ENCODE measurements at places on chromosomes 16 and 17.
A peak's percentile ranks its signal among the peaks of the same experiment; 100 is the strongest.

DNA sequence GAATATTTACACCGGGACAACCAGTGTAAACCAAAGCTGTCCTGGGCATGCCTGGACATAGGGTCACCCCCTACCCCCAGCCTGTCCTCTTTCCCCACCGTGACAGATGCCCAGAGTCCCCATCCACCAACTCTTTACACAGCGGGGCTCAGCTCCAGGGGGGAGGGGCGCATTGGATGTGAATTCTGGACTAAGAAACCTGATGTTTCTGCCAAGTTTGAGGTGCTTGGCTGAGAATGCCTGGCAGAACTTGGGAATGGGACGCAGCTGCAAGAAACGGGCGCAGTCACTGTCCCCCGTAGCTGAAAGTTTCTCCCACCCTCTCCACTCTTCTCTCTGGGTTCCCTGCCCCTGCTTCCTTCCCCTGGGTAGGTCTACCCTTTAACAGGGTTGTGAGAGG is 68.0 kb upstream of the CDC42EP4 start:
- DNase-seq = no peak

GRCh38 chr17:64661726-64661975 is 456 bp downstream of the SMURF2 start:
- no peak for DNase-seq

GRCh38 chr16:13718748-13719147 is 201.2 kb upstream of the ERCC4 start:
- DNase-seq = no peak

GRCh38 chr17:49681106-49681979 is 3.4 kb upstream of the SPOP start:
- no peak for DNase-seq

GRCh38 chr17:70086516-70086915 is 11.5 kb downstream of the KCNJ16 start:
- no peak for DNase-seq

DNA sequence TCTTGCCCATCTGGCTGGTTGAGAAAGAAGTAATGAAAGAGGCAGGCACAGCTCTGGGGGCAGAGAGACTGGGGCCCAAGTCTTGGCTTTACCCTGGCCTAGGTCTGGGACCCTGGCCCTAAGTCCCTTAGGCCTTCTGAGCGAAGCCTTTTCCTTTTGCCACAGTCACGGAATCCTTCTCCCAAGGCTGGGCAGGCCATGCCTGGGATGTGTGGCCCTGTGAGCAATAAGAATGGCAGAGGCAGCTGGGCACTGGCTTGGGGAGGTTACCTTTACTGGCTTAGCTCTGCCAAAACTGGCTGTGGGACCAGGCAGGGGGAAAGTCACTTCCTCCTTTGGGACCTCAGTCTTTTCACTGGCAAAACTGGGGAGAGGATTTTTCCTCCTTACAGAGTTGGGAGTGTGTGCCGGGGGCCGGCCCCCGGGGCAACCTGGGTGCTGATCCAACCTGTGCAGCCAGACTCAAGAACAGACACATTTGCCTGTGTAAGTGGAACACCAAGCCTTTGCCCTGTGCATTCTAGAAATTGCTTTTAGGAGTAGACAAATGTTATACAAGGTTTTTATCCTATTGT is 12.9 kb downstream of the FOXF1 start:
- DNase-seq = no peak

GRCh38 chr16:27776556-27777225 is 226.7 kb downstream of the KATNIP start:
- DNase-seq = no peak

- DNase-seq = no peak
Measured at GRCh38 chr17:45855691-45856336, 11.1 kb downstream of the SPPL2C start.

- peak; percentile 23 for DNase-seq
Measured at GRCh38 chr16:80803339-80804055, 901 bp downstream of the CDYL2 start.

GRCh38 chr17:42387661-42388380 is 421 bp downstream of the STAT3 start:
- no peak for DNase-seq

- no peak for DNase-seq
Measured at GRCh38 chr16:82636485-82636884, 9.7 kb downstream of the CDH13 start.

DNA sequence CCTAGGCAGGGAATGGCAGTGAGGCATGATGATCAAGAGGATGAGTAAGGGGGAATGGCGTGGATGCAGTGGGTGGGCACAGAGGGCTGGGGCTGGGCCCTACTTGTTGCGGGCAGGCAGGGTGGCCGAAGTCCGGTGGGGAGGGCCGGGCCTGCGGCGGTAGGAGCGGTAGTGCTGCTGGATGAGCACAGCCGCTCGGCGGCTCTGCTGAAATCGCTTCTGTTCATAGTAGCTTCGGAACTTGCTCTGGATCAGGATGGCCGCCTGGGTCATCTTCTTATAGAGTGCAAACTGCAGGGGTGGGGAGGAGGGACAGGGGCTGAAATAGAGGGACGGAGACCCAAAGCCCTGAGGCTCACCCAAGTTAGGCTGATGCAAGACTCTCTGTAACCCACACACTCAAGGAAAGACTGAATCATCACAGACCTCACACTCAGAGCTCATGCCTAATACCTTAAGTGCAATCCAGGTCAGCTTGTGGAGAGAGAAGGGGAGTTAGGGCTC is 1.5 kb upstream of the SPAG7 start:
- DNase-seq = peak; percentile 23

GRCh38 chr17:76635039-76635438 is 8.5 kb downstream of the ST6GALNAC1 start:
- no peak for DNase-seq

- peak; percentile 83 for DNase-seq
Measured at GRCh38 chr17:4365103-4365627, 1.3 kb downstream of the UBE2G1 start.

GRCh38 chr16:54504372-54504771 is 217.8 kb upstream of the IRX3 start:
- DNase-seq = no peak

- DNase-seq = no peak
Measured at GRCh38 chr17:48244814-48245213, 137.2 kb downstream of the SNX11 start.

- no peak for DNase-seq
Measured at GRCh38 chr16:48279199-48279598, 31.9 kb upstream of the ABCC11 start.

DNA sequence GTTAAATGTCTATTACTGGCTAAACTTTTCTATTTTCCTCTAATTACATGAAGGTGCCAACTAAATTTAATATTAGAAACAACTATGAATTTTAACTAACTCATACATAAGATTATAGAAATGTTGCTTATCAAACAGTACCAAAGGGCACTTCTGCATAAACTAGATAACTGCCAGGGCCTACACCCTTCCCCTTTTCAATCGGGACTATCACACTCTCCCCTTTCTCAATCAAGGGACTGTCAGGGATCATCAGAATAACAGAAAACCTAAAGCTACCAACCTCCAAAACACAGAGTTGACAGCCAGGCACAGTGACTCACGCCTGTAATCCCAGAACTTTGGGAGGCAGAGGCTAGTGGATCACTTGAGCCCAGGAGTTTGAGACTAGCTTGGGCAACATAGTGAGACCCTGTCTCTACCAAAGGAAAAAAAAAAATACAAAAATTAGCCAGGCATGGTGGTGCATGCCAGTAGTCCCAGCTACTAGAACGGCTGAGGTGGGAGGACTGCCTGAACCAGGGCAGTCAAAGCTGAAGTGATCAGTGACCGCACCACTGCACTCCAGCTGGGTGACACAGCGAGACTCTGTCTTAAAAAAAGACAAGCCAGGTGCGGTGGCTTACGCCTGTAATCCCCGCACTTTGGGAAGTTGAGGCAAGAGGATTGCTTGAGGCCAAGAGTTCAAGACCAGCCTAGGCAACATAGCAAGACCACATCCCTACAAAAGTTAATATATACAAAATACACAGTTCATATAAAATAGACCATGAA is 3.2 kb upstream of the PHLPP2 start:
- no peak for DNase-seq

- DNase-seq = no peak
Measured at GRCh38 chr17:2784864-2785263, 11.4 kb upstream of the RAP1GAP2 start.

GRCh38 chr17:13107676-13108235 is 89.9 kb upstream of the ELAC2 start:
- no peak for DNase-seq

DNA sequence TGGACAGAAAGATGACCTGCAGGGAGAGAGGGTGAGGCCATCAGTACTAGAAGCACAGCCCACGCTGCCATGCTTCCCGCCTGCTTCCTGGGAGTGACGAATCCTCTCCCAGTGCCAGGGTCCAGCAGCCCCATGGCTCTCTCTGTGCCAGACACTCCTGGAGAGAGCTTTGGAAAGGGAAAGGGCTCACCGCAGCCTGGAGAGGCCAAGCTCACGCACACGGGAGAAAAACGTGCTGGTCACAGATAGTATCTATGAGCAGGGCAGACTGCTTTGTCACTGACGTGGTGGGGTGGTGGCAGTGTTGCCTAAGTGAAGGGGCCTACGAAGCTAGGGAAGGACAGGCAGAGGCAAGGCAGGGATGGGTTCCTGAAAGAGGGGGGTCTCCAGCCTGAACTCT is 5.4 kb downstream of the WBP2 start:
- DNase-seq = no peak

DNA sequence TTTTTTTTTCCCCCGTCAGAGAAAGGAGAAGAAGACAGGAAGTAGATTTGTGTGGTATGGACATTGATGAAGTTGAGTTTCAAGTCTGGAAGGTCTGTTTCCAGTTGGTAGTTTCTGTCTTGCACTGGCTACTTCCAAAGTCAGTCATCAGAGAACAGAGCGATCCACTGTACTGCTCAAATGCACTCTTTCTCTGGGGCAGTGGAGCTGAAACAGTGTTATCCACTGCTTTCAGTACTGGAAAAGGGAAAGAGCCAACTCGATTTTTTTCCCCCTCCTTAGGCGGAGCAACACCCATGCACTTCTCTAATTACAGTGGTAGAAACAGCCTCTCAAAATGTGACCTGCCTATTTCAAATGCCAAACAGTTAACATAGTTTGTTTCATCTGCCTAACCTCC is 7.4 kb downstream of the PRKCA start:
- no peak for DNase-seq

DNA sequence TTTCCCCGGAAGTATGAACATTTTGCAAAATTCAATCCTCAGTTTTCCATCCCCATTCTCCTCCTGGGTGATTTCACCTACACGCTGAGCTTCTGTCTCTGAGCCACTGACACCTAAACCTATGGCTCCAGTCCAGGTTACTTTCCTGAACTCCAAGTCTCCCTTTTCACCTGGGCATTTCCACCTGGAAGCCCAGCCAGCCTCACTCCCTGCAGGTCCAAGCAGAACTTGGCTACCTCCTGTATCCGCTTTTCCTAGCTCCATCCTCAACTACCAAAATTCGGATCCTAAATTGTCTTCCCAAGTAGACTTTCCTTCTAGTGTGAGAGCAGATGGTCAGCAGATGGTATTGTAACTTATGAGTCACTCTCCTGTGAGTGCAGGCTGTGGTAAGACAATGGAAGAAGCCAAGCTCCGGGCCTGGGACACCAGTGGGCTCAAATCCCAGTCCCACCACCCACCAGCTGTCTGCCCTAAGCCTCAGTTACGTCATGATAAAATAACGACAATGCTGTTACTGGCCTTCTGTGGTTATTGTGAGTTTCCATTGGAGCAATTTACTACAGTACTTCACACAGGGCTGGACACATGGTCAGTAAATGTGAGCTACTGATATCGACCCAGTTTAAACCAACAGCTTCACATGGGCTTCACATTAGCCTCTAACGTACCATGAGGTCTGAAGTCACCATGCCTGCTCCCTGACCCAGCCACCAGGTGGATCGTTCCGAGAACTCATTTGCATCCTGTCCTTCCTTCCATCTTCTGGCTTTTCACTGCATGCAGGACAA is 33.3 kb downstream of the PECAM1 start:
- DNase-seq = no peak

DNA sequence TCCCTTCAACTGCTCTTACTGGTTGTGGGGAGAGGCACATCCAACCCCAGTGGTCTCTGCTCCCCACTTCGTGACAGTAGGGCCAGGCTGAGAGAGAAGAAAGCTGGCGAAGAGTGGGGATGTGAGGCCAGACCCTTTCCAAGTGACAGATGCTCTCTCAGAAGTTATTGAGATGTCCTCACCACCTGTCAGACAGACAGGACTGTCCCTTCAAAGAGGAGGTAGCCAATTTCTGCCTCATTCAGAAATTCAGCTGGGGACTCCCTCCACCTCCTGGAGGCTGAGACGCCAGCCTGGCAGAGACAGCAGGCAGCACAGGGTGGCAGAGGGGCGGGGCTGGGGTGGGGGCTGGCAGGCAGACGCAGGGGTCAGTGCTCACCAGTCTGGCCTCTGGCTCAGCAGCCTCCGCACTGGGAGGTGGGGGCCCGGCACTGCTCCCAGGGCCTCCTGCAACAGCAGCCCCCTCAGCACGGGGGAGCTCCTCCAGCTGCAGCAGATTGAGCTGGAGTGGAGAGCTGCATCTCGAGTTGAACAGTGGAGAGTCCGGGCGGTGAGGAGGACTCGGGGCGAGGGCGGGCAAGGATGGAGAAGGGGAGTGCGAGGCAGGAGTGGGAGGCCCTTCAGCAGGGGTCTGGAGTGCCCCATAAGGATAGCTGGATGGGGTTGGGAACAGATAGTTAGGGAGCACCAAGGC is 9.2 kb downstream of the PER1 start:
- no peak for DNase-seq

DNA sequence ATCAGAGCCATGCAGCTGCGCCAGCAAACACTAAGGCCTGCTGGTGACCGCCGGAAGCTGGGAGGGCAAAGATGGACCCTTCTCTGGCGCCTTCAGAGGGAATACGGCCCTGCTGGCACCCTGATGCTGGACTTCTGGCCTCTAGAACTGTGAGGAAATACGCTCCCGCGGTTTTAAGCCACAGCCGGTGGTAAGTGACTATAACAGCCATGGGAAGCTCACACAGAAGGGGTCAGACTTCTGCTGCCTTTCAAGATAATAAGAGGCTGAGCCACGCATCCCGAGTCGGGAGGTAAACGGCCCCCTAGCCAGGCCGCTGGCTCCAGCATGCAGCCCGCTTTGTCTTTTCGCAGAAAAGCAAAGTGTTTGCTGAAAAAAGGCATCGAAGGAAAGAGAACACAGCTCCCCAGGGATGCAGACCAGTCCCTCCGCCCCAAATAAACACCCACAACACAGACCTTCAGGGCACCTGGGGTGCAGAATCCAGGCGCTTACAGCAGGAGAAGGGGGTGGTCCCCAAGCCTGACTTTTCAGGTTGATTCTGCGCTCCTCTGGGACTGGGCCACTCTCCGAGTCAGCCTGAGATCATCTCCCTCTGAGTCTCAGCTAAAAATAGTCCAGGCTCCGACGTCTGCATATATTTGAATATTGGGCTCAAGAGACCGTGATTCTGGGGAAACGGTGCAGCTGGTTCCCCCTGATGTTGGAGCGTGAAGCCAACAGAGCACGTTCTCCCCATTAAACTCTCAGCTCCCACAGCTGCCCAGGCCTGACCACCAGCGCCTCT is 89.7 kb downstream of the MGAT5B start:
- no peak for DNase-seq

- no peak for DNase-seq
Measured at GRCh38 chr16:83115491-83116232, 488.9 kb downstream of the CDH13 start.

GRCh38 chr17:40926341-40926740 is 11.1 kb downstream of the KRT23 start:
- no peak for DNase-seq

- DNase-seq = no peak
Measured at GRCh38 chr17:38914741-38915638, 10.4 kb upstream of the LASP1NB start.

GRCh38 chr17:17055286-17056155 is 13.3 kb downstream of the MPRIP start:
- DNase-seq = no peak

GRCh38 chr16:22380529-22380928 is 6.1 kb upstream of the CDR2 start:
- DNase-seq = no peak
